Activated CD4-positive, alpha-beta T cell treated with anti-CD3 and anti-CD28 coated beads, Interleukin-2, amount 50 U/mL, for 24 hours (primary cell): ENCODE measurements at places on chromosomes 2 and 18.

- no peak for DNase-seq
Observed at GRCh38 chr2:222569826-222570225, 86.1 kb downstream of the FARSB start.

DNA sequence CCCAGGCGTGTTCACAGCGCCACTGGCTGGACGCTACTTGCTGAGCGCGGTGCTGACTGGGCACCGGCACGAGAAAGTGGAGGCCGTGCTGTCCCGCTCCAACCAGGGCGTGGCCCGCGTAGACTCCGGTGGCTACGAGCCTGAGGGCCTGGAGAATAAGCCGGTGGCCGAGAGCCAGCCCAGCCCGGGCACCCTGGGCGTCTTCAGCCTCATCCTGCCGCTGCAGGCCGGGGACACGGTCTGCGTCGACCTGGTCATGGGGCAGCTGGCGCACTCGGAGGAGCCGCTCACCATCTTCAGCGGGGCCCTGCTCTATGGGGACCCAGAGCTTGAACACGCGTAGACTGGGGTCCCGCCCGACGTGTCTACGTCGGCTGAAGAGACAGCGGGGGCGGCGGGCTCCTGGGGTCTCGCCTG lies 891 bp upstream of the KHK start:
- DNase-seq = no peak

DNA sequence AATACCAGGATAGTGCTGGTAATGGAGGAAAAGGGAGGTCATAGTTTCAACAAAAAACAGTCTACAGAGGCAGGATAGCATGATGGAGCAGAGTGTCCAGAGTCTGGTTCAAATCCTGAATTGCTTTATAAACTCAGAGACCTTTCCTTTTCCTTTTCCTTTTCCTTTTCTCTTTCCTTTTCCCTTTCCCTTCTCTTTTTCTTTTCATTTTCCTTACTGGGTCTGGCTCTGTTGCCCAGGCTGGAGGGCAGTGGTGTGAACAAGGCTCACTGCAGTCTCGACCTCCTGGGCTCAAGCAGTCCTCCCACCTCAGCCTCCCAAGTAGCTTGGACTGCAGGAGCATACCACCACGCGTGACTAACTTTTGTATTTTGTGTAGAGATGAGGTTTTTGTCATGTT lies 31.7 kb downstream of the GIGYF2 start:
- DNase-seq = no peak

- DNase-seq = no peak
Observed at GRCh38 chr2:147867050-147867449, 22.2 kb downstream of the ACVR2A start.

DNA sequence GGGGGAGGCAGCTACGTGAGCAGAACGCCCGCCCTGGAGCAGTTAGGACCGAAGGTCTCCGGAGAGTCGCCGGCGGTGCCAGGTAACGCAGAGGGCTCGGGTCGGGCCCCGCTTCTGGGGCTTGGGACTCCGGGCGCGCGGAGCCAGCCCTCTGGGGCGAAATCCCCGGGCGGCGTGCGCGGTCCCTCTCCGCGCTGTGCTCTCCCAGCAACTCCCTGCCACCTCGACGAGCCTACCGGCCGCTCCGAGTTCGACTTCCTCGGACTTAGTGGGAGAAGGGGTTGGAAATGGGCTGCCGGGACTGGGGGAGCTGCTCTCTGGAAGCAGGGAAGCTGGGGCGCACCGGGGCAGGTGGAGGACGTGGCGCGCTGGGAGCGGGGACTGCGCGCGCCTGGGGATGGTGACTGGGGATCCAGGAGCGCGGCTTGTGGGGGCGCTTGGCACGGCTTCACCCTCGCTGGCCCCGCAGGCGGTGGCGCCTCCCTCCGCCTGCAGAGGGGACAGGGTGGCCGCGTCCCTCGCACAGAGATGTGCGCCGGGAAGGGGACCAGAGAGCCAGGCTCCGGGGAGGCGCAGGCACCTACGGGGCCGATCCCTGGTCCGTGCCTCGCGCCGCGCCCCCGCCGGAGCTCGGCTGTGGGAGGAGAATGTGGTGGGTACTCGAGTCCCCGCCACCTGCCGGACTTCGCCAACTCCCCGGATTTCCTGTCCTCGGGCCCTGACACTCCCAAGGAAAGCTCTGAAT lies 688 bp downstream of the CDH20 start:
- DNase-seq = no peak

DNA sequence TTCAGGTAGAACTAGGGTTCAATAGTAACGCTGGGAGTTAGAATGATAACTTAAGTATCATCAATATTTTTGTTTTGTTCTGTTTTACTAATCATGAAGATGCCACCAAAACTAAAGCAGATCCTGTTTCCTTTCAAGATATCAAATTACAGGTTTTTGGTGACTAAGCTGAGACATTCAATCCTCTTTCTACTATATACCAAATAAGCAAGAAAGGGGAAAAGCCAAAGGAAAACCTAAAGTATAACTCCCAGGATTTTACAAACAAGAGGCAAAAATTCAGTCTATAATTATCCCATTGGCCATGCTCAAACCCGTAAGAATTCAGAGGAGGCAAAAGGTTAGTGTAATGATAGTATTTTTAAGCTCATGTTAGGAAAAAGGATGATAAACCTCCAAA lies 175.2 kb upstream of the CCDC150 start:
- no peak for DNase-seq

- no peak for DNase-seq
Observed at GRCh38 chr2:6906165-6906741, 11.0 kb upstream of the RNF144A start.

GRCh38 chr2:237384672-237385020 lies 29.3 kb downstream of the COL6A3 start:
- no peak for DNase-seq

DNA sequence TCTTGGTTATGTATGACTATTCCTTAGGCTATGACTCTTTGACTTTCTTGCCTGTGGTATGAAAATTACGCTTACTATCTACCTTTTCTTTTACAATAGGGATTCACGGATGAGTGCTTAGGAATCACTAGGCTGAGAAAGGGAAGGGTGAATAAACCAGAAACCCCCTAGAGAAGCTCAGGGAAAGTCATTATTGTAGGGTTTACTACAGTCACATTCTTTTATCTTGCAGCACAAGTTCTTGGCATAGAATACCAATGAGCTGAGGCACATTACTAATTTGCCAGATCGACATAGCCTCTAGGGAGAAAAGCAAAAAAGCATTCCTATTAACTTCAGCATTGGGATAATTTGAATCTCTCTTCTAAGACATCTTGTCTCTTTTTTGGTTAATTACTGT lies 103.3 kb downstream of the ST6GAL2 start:
- no peak for DNase-seq

DNA sequence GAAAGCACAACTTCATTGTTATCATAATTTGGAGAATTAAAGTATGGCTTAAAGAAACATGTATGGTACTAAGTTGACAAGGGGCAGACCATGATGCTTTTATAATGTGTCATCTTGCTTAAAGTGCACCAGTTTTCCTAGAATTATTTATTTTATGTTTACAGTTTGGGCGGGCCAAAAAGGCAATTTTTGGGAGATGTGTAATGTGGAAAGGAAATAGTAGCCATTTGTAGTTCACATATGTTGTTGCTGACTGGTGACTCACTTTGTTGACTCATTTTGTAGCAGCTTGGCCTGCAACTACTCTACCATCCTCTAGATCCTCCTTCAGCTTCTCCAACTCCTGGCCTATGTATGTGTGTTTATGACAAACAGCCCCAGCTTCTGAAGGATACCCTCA lies 7.7 kb downstream of the ZSCAN30 start:
- no peak for DNase-seq

GRCh38 chr2:54585136-54585733 lies 129.1 kb downstream of the SPTBN1 start:
- no peak for DNase-seq

DNA sequence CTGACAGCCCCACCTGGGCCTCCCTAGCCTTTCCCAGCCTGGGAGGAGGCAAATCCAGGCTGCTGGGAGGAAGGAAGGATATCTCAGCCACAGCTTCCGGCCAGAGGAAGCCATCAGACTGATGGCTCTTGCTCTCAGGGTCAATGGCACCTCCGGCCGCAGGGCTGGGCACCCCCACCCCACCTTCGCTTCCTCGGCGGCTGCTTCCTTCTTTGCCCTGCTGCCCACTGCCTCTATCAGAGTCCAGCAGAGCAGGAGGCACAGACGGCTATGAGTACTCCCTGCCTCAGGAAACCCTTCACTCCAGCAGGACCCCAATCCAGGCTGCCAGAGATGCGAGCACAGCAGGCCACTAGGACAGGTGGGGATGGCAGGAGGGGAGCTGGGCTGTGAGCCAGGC lies 3.3 kb downstream of the SEMA4C start:
- no peak for DNase-seq
